SK-N-SH (cell line): ENCODE measurements at places on chromosomes 6 and 20. TPM values are rescaled to one million over a fixed set of nuclear protein-coding genes. Genes with fewer than 3 reads are reported as not detected.

- DNase-seq = no peak
Observed at GRCh38 chr20:38543014-38543906, 37.7 kb upstream of the ADIG start.

DNA sequence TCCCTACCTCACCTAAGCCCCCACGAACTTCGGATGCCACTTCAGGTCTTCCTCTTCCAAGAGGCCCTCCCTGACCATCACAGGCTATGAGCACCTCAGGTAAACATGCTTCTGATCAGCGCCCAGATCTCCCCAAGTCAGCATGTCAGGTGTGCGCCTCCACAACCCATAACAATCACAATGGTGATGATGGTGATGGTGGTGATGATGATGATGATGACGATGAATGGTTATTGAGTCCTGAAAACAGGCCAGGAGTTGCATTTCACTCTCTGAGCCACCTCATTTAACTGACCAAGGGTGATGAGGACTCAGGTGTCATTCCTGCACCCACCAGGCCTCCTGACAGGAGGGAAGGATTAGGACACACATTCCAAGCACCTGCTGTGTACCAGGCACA, 426.6 kb upstream of the SULF2 start:
- no peak for DNase-seq

- no peak for DNase-seq
Observed at GRCh38 chr6:154653853-154654252, 79.4 kb upstream of the SCAF8 start.

DNA sequence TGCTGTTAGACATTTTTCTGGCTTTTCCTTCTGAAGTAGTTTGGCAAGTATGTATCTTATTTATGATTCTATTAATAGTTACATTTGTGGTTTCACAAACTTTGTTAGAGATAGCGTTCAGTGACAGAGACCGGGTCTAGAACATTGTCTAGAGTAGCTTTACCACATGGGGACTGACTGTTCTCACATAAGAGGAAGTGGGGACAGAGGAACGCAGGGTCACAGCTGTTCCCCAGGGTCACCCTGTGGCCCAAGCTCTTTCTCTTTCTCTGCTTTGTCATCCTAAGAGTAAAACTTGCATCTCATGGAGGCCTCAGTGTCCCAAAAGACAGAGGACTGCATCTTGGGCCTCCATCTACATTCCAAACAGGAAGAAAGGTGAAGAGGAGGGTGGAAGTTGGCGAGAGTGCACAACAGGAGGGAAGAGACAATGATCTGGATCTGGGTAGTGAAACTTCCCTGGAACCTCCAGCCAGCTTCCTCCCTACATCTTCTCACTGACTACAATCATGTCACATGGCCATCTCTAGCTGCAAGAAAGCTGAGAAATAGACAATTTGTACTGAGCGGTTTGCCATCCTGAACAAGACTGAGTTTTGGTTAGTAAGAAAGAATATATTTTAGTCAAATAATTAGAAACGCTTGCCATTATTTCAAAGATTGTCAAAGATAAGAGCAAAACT, 645.8 kb upstream of the ARID1B start:
- no peak for DNase-seq

DNA sequence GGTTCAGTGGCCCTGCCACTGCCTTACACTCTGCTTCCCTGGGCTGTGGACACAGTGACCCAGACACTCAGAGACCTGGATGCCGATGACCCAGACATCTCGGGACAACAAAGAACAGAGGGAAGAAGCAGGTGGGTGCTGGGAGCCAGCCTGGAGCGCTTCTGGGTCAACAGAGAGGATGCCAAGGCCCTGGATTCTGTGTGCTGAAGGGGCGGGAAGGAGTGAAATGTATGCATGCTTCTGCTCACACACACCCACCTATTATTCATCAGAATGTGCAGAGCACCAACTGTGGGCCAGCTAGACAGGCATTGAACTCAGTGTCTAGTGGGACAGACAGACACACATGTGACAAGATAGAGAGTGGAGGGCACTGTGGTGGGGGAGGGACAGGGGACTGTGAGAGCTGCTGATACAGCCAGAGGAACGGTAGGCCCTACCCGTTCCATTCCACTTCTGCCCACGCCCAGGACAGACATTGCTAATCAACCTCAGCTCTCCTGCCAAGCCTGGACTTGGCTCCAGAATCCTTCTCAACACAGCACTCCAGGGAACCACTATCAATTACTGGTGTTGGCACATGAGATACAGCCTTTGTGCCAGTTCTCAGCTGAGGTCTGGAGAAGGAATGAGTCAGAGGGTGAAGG, 20.2 kb downstream of the KCNK15 start:
- DNase-seq = no peak

GRCh38 chr20:56439771-56440291, 27.8 kb downstream of the CASS4 start:
- DNase-seq = no peak

GRCh38 chr6:129340983-129341382, 369.0 kb downstream of the ARHGAP18 start:
- DNase-seq = no peak

Gene SLC32A1
- polyA plus RNA-seq = not detected in 2 replicates

DNA sequence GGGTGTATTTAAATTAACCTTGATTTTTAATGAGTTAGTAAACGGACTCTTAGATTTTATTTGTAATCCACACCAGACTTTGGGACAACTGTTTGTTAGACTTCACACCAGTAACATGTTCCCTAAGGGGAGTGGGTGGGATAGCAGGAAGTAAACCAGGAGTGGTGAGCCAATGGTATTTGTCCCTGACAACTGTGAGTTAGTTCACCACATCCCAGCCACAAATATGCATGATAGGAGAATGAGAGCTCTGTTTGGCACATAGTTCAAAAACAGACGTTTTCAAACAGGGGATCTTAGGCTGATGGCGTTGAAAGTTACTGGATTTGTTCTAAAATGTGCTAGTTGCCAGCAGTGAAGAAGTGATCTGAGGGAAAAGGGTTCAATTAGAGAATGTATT, 18.7 kb upstream of the COL10A1 start:
- DNase-seq = no peak

- no peak for DNase-seq
Observed at GRCh38 chr20:49456646-49457045, 25.8 kb downstream of the KCNB1 start.

DNA sequence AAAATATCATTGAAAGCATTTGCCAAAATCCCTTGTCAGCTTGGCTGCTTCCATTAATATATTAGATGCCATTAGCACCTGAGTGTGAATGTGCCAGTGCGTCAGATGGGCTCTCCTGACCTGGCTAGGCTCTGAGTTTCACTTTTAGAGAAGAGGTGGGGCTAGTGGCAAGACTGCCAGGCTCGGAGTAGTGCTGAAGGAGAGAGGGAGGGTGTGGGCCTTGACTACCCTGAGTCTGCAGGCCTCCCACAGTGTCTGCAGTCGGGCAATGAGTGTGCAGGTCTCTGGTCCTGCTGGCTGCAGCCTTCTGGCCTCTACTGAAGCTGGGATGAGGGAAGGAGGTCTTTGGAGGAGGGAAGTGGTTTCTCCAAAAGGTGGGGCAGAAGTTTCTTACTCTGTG, 34.6 kb upstream of the PNPLA1 start:
- no peak for DNase-seq
